NCI-H345 (cell line): ENCODE measurements at places on chromosomes 3 and 15.

DNA sequence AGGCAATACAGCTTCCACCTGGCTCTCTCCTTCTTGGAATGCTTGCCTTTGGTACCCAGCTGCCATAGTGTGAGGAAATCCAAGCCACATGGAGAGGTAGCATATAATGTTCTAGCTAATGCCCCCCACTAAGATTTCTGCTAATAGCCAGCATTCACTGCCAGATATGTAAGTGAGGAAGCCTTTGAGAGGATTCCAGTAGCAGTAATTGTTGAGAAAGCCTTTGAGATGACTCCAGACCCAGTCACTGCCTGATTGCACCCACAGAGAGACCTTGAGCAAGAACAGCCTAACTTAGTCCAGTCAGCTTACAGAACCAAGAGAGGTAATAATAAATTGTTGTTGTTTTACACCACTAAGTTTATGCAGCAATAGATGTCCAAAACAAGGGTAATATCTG lies 63.1 kb downstream of the STRIT1 start:
- no peak for DNase-seq

DNA sequence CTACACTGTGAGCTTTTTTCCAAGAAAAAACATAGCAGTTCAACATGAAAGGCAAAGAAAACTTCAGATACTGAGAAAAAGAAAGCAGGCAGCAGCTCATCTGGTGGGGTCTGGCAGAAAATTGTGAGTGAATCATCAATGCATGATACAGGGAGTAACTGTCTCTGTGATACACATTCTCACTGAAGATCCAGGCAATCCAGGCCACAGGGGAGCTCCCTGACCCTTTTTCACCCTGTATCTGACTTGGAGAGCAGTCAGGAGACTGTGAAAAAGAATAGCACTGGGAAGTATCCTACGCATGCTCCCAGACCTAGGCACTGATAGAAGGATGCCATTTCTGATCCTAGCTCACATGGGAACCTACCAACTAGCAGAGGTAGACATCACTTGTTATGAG lies 269.8 kb downstream of the MBNL1 start:
- DNase-seq, result no peak

- DNase-seq, result no peak
These were observed 38.7 kb downstream of the FGD5 start for GRCh38 chr3:14857506-14857905.

GRCh38 chr3:187781001-187781400 lies 35.7 kb upstream of the BCL6 start:
- no peak for DNase-seq

- DNase-seq, result no peak
These were observed 254.7 kb downstream of the NR1D2 start for GRCh38 chr3:24199775-24200247.

- DNase-seq, result peak; percentile 56
These were observed 27.4 kb upstream of the HDAC11 start for GRCh38 chr3:13452490-13453335.

DNA sequence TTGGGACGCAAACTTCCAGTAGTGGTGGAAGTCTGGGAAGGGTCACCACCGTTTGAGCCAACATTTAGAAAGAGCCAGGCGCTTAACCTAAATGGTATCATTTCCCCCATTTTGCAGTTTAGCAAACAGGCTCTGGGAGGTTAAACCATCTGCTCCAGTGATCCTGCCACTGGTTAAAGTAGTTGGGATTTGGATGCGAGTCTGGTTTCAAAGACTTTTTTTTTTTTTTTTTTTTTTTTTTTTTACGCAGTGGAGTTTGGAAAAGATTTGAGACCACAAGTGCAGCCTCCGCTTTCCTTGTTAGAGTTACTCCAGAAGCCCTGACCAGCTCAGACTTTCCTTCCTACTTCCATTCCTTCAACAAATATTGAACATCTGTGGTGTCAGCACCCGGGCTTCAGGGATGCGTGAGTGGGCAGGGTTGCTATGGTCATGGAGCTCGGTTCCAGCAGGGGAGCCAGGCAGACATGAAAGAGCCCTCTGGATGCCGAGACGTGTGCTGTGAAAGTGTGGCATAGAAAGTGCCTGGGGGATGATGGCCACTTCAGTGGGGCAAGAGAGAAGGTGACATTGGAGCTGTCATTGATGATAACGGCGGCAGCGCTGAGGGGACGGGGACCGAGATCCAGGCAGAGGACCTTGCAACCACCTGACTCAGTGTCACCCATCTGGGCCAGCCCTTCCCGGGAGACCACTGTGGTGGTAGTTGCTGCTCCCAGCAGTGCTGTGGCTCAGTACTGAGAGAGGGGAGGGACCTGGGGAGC lies 1.1 kb upstream of the RNU6-1 start:
- peak; percentile 61 for DNase-seq

DNA sequence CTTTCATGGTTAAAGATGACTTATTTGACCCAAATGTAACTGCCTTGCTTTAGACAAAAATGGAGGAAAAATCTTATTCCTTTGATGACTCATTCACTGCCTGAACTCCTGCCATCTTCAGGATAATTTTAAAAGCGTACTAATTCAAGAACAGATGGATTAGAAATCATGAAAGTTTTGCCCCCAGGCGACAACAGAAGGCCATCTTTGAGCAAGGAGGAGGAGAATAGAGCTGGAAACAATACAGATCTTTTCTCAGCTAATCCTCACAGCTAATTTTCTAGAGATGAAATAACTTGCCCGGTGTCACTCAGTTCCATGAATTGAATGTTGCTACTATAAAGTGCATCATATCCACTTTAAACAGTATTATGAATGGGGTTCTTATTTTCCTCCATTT lies 324.7 kb upstream of the RARB start:
- no peak for DNase-seq

DNA sequence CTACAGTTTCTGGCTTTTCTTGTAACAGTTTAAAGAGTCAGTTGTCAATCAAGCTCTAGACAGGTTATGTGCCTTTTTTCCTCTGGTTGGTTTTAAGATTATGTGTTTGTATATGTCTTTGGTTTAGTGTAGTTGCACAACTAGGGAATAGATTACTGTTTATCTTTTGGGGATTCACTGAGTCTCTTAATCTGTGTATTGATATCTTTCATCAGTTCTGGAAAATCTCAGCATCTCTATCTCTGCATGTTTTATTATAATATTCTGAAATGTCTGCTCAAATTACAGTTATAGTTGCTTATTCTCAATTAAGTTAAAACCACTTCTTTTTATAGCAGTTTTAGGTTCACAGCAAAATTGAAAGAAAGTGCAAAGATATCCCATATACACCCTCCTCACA lies 14.3 kb downstream of the DUT start:
- no peak for DNase-seq

DNA sequence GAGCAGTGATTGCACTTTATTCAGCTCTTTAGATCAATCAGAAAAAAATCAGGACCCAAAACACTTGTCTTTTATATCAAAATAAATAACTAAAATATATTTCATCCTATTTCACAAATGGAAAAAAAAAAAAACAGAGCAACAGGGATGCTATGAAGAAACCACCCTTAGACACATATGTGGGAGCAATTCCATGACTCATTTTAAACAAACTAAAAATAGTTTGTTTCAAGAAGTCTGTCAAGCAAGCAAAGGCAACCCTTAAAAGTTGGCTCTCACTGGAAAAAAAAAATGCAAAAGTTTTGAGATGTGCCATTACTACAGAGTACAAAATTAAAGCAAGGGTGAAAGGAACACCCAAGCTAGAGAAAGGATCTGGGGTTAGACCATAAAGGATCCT lies 5.7 kb downstream of the ATP13A3 start:
- DNase-seq, result no peak

GRCh38 chr15:69731081-69731330 lies 278.4 kb downstream of the RPLP1 start:
- no peak for DNase-seq

DNA sequence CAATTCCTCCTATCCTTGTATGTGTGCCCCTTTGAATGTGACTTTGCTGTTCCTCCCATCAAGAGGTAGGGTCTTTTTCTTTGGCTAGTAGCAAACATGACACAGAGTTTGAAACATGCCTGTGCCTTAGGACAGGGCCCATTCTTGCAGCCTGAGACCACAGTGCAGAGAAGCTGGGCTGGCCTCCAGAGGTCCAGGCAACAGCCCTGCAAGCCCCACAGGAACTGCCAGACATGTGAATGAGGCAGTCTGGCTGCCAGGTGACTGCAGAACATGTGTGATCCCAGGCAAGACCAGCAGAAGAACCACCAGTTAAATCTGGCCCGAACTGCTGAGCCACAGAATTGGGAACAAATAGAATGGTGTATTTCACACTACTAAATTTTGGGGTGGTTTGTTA lies 1.2 kb upstream of the HGD start:
- DNase-seq, result no peak

DNA sequence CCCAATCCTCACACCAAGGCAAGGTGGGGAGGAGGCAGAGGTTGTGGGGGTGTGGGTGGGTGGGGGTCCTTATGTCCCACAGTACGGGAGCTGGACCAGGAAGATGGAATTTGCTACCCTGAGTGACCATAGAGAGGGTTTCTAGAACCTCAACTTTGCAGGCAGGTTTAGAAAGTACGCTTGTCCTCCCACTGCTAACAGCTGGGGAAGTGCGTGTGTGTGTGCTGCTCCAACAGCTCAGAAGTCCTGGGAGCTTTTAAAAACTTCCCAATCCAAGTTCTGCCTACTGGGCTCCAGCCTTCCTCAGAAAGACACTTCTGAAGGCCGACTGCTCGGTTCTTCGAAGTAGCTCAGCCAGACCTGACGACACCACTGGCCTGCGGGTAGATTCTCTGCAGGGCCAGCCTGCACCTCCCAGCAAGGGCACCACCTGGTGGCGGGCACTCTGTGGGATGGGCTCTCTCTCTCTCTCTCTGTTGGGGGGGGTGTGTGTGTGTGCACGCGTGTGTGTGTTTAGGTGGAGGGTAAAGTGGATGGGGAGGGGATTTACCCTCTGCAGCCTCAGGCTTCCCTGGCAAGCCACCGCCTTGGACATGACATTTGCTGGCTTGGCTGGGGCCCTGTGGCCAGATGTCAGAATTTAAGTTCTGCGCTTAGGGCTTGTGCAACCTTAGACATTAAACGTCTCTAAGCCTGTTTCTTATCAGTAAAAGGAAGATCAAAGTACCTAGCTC lies 15.6 kb downstream of the TMEM158 start:
- DNase-seq, result peak; percentile 40

- DNase-seq, result no peak
These were observed 30.7 kb downstream of the SCN11A start for GRCh38 chr3:39021029-39021428.

DNA sequence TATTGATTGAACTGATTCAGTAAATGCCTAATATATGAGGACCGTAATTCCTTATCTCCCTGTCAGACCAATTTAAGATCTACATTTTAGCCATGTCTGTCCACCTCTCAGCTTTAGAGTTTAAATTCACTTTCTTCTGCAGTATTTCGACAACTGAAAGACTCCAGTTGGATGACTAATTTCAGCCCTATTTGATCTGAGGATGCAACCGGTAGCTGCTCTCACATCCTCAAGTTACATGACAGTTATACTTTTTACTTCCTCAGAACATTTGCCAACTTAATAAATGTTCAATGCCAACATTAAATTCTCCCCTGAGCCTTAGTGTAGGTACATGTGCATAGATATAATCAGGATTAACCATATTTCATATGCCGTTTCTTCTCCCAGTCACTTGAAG lies 2.5 kb upstream of the HHLA2 start:
- no peak for DNase-seq
